Muscle of back (tissue), 13 donors: ENCODE measurements at places on chromosomes 4 and X.

- DNase-seq, result no peak
These were observed 2.6 kb upstream of the EREG start for GRCh38 chr4:74362347-74362746.

DNA sequence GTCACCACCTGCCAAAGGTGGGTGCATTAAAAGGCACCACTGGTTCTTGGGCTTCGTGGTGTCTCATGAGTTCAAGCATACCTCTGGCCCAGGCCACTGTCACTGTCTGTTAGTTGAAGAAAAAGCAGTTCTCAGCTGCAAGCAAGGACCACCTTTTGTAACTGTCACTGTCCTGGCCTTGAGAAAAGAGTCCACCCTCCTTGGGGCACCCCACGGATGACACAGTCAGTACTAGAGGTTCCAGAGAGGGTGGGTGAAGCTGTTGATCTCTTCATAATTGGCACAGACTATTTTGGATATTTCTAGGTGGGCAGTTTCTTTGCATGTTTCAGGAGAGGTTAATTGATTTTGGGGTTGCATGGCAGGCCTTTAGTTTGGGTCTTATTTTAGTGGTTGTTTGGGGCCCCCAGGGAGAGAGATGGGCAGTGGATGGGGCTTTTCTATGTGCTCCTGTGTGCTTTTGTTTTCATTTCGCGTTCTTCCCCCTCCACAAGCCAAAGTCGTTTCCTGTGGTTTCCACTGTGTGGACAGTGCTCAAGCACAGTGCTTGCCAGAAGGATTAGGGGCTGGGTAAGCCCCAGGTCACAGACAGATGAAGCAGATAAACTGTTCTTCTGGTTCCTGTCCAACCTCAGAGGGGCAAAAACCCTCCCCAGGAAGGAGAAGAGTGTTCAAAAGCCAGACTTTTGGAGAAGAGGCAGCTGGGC lies 156.2 kb upstream of the PPP1R2C start:
- DNase-seq, result peak; percentile 15

- no peak for DNase-seq
These were observed 122.4 kb upstream of the NAP1L5 start for GRCh38 chr4:88819818-88820697.

- no peak for DNase-seq
These were observed 5.6 kb downstream of the PCDH18 start for GRCh38 chr4:137526681-137527080.

DNA sequence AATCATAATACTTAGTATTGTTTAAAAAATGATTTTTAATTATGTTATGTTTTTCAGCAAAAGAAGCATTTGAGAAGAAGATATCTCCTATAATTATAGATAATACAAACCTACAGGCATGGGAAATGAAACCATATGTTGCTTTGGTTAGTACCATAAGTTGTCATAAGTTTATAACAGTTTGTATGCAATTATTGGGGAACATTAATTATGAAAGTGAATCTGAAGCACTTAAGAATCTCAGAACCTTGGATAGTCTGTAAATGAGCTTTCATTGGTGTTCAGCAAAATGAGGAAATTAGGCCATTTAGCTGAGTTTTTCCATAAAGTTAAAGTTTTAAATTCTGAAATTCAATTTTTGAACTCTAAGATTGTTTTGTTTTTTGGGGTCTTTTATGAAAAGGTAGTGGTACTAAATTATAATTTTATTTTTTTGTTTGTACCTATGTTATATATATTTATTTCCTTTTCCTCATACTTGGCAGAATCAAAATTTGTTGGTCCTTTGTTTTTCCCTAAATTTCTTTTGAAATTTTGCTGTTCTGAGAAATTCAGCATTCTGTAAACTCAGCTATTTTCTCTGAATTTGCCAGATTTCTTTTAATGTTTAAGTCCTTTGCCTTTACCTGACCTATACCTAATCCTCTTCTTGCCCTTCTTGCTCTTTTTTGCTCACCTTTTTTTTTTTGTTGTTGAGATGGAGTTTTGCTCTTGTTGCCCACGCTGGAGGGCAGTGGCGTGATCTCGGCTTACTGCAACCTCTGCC lies 55.6 kb downstream of the N4BP2 start:
- no peak for DNase-seq

GRCh38 chr4:159706704-159707103 lies 603.8 kb downstream of the RAPGEF2 start:
- DNase-seq, result no peak

DNA sequence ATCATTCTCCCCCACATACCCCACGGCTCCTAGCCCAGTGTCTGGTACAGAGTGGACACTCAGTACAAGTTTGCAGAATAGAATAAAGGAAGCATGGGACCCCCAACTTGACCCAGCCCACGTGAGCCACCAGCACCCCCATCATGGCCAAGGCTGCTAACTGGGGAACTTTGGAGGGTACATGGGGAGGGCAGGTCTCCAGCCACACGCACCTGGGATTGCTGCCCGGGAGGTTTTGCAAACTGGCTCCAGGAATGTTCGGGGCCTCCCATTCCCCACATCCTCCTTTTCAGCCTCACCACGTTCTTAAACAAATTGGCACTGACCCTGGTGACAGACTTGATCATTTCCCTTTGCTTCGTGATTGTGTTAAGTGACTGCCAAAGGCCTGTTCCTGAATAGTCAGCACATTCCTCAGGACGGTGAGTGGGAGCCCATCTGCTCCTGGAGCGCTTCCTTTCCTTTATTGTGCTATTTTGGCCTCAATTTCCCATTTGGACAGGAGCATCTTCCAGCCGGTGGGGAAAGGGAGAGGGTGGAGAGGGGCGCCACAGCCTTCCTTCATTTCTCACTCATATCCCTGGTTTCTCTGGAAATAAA lies 18.7 kb upstream of the XPNPEP2 start:
- DNase-seq, result peak; percentile 52

GRCh38 chr4:139919004-139919403 lies 235.0 kb downstream of the MAML3 start:
- no peak for DNase-seq

DNA sequence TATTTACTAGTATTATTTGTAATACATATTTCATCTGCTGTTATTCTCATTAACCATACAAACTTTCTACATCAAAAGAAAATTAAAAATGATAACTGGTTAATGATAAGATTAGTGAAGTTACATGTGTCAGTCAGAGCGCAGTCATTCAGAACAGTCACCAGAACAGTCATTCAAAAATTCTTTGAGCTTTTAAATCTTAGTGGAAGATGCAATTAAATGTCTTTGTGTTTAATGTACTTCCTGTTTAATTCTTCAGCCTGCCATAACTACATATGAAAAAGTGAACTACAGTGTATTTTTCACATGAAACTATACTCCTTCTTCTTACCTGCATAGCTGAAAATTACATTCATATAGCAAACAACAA lies 179.7 kb upstream of the NDST4 start:
- no peak for DNase-seq

DNA sequence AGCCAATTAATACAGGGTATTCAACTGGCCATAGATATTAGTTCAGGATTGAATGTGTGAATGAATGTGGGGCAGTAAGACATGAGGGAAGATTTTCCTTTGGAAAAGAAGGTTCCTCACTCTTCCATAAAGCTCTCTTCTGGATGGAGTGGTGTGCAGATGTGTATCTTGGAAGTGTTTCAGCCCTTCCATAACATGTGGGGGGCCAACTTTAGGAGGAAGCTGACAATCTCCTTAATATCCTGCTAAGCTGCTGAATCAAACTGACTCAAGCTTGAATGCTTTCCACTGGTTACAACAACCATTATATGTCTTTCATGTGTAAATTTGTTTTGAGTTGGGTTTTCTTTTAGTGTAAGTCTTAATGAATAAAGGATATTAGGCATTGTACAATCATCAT lies 40.3 kb downstream of the FANCB start:
- DNase-seq, result peak; percentile 28

- no peak for DNase-seq
These were observed 101.7 kb upstream of the MBNL3 start for GRCh38 chrX:132590350-132591026.

GRCh38 chr4:35933901-35934300 lies 310.4 kb downstream of the ARAP2 start:
- no peak for DNase-seq

- DNase-seq, result peak; percentile 76
These were observed 4.5 kb downstream of the MID1IP1 start for GRCh38 chrX:38805432-38806389.

DNA sequence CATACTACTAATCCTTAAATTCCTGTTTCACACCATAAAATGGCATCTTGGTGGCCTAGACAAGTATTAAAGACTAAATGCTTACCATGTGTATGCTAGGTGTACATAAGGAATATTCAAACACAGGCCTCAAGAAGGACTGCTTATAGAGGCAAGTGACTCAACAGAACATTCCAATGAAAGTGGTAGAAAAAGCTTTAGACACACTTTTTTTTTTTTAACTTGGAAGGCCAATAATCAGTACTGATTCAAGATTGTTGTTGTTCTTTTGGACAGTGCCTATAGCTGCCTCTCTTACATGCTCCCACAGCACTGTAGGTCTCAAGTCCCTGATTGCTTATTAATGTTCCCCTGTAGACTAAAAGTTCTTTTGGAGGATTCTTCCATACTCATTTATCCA lies 77.6 kb downstream of the FBXL5 start:
- no peak for DNase-seq

GRCh38 chr4:83865417-83866150 lies 329.7 kb downstream of the GPAT3 start:
- DNase-seq, result no peak

DNA sequence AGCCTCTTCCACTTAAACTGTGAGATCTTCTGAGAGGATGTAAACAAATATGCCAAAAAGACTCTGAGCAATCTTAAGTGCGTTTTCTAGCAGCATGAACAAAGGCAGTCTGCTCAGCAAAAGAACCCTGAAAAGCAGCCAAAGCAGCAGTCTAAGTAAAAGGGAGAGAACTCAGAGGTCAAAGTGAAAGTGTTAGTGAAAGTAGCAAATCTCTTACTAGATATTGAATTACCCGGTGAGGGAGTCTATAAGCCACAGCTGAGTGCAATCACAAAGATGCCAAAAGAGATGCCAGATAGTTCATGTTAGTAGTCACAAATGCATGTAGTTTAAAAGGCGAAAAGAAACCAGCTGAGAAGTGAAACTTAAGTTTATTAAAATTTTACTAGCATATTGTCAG lies 7.9 kb upstream of the GNRHR start:
- peak; percentile 37 for DNase-seq

DNA sequence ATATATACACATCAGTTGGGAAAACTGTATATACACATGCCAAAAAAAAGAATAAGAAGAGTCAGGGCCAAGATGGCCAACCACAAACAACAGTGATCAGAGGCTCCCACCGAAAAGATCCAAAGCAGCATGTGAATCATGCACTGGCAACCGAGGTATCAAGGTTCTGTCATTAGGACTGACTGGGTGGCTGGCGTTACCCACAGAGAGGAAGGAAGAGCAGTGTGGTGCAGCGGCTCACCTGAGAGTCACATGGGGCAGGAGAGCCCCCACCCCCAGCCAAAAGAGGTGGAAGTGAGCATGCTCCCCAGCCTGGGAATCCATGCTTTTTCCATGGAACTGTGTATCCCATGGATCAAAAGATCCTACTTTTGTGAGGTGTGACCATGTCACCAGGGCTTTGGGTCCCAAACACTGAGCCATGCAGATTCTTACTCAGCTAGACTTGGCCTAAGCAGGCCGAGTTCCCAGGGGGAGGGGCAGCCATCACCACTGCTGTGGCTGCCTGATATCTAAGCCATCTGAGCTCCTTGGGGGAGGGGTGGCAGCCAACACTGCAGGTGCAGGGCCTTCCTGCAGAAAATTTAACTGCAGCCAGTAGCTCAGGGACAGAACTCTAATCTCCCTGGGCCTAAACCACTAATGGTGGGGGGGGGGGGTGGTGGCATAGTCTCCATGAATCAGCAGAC lies 52.8 kb downstream of the P2RY10 start:
- no peak for DNase-seq

- no peak for DNase-seq
These were observed 52.8 kb downstream of the ANAPC10 start for GRCh38 chr4:145045180-145045579.

- no peak for DNase-seq
These were observed 5.8 kb upstream of the SEPTIN11 start for GRCh38 chr4:76943790-76944189.

DNA sequence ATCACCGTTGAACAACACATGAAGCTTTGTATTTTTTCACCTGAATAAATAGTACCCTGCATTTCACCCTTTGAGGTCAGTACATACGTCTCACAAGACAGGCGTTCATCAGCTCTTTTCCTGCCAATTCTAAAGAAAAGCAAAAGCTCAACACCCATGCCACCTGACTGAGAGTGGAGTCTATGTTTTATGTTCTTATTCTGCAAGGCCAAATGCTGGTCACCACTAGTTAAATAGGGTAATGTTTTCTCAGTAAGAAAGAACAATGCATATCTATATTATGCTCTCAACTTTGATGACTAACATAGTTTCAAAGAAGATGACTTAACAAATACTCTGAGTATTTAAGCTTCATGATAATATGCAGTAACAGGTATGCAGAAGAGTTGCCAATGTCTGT lies 336.3 kb upstream of the BMP3 start:
- no peak for DNase-seq

GRCh38 chr4:26360273-26360672 lies 39.5 kb downstream of the RBPJ start:
- no peak for DNase-seq

GRCh38 chr4:123350191-123350544 lies 46.4 kb upstream of the SPRY1 start:
- no peak for DNase-seq

DNA sequence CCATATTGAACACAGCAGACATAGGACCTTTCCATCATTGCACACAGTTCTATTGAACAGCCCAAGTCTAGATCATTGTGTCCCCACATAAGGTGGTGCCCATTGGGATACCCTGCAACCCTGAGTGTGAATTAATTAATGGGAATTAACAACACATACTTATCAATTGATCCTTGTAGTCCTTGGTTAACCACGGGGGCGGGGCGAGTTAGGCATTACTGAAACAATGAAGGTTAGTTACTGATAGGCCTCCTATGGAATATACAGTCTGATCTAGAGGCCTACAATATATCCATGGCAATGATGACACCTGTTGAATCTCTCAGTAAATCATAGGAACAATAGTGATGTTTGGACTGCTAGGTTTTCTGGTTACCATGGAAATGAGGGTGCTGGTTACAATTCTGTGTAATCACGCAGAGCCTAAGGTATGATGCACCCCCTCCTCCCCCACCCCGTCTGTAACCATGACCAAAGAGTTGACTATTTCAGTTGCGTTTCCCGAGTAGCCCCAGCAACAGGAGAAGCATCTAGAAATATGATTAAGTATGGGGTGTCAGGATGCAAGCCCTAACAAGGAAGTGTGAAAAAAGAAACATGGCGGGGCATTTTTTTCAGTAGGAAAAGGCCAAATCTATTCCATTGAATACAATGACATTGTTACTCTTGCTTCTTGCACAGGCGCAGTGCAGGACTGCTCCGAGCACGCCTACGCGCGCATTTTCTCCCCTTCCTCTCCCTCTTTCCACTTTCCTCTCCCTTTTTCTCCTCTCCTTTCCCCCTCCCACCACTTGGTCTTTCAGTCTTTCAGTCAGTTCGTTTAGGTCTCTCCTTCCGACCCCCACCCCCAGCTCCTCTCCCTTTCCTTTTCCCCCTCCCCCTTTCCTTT lies 677 bp upstream of the NONO start:
- no peak for DNase-seq

- no peak for DNase-seq
These were observed 23.8 kb downstream of the CDKL5 start for GRCh38 chrX:18449236-18449635.

GRCh38 chr4:92339676-92340075 lies 35.9 kb downstream of the GRID2 start:
- no peak for DNase-seq

- DNase-seq, result no peak
These were observed 1206.0 kb upstream of the ADGRL3 start for GRCh38 chr4:59994118-59994517.
